Liver (tissue), 10 donors: ENCODE measurements at places on chromosomes 16 and 17. TPM values are rescaled to one million over a fixed set of nuclear protein-coding genes. Genes with fewer than 3 reads are reported as not detected.

GRCh38 chr17:57418463-57419246 is 162.3 kb downstream of the MSI2 start:
- H3K27ac ChIP-seq = no peak overlapping the region
- no peaks in the 10 kb centered on the region for H3K36me3 ChIP-seq
- DNase-seq = no peak

DNA sequence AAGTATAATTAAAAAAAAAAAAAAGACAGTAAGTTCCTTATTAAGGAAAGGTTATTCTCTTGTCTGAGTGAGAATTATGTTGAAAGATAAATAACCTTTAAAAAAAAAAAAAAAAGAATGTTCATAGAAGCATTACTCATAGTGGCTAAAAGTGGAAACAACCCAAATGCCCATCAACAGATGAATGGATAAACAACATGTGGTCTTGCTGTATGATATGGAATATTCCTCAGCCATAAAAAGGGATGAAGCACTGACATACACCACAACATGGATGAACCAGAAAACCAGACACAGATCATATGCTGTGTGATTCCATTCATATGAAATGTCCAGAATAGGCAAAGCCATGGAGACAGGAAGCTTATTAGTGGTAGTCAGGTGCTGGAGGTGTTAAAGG is 9.2 kb upstream of the CCNF start:
- H3K4me3 ChIP-seq = no peak overlapping the region
- H3K27me3 ChIP-seq = no peaks in the 10 kb centered on the region
- no peak overlapping the region for H3K27ac ChIP-seq
- DNase-seq = no peak

- H3K4me3 ChIP-seq = no peak overlapping the region
- no peak overlapping the region for H3K27ac ChIP-seq
- no peaks in the 10 kb centered on the region for H3K27me3 ChIP-seq
- no peak for DNase-seq
Observed at GRCh38 chr16:81275064-81275532, 36.6 kb downstream of the BCO1 start.

DNA sequence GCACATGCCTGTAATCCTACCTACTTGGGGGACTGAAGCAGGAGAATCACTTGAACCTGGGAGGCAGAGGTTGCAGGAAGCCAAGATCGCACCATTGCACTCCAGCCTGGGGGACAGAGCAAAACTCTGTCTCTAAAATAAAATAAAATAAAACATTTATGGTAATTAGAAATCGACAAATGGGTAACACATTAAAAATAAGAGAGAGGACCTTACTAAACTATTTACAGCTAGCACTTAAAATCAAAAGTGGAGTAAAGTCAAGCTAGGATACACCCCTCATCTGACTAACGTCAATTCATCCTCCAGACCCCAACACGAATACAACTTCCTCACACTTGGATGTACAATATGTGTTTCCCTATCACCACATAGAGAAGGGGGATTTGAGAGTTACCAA is 27.8 kb upstream of the RHOT1 start:
- H3K36me3 ChIP-seq = no peaks in the 10 kb centered on the region
- no peaks in the 10 kb centered on the region for H3K4me1 ChIP-seq
- no peak overlapping the region for H3K27ac ChIP-seq
- no peaks in the 10 kb centered on the region for H3K27me3 ChIP-seq

DNA sequence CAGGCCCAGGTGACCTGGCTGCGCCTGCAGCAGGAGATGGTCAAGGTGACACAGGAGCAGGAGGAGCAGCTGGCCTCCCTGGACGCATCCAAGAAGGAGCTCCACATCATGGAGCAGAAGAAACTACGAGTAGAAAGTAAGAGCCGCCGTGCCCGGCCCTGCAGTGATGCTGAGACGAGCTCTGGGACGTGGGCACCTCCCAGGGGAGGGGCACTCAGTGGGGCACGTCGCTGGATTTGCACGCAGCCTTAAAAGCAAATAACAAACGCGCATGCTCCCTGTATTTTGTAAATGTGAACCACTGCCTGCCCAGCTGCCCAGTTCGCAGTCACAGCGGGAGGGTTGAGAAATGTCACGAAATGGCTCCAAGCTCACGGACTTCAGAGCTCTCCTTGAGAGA is 15.3 kb upstream of the GAA start:
- H3K4me3 ChIP-seq = no peak overlapping the region
- no peaks in the 10 kb centered on the region for H3K27me3 ChIP-seq
- H3K27ac ChIP-seq = no peak overlapping the region
- peaks cover 3% of the 10 kb centered on the region for H3K4me1 ChIP-seq
- no peaks in the 10 kb centered on the region for H3K36me3 ChIP-seq

DNA sequence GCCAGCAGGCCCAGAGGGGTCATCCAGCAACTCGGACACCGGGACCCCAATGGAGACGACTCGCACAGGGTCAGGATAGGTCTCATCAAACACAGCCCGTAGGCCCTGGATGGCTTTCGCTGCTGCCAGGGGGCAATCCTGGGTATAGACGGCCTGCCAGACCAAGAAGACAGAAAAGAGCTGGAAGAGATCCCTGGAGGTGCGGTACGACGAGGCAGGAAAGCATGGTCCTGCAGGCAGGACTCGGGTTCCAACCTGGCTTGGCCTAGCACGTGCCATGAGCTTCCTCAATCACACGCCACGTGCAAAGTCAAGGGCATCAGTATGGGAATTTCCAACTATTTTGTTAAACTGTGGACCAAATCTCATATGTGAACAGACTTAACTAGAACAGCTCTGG is 6.3 kb upstream of the EXOSC6 start:
- H3K4me3 ChIP-seq = no peak overlapping the region
- no peaks in the 10 kb centered on the region for H3K4me1 ChIP-seq
- H3K27ac ChIP-seq = no peak overlapping the region

DNA sequence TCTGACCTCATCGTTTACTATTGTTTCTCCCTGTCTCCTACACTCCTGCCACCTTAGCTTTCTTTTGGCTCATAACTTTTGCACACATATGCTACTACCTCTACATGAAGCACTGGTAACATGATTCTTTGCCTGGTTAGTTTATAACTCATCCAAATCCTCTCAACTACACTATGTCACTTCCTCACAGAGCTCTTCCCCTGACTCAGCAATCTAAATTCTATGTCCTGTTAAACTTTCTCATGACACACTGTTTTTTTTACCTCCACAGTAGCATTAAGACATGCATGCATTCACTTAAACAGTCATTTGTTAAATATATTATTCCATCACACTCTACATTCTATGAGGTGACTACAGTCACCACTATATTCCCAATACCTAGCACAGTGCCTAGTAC is 19.7 kb downstream of the APPBP2 start:
- no peak overlapping the region for H3K27ac ChIP-seq
- no peak for DNase-seq
- H3K4me3 ChIP-seq = no peak overlapping the region

GRCh38 chr17:36671144-36671543 is 69.8 kb downstream of the MRM1 start:
- no peaks in the 10 kb centered on the region for H3K27me3 ChIP-seq
- no peak overlapping the region for H3K27ac ChIP-seq
- H3K4me3 ChIP-seq = no peak overlapping the region
- H3K4me1 ChIP-seq = no peaks in the 10 kb centered on the region

GRCh38 chr17:36879027-36879426 is 58.2 kb upstream of the LHX1 start:
- no peak overlapping the region for H3K4me3 ChIP-seq
- H3K27ac ChIP-seq = no peak overlapping the region

DNA sequence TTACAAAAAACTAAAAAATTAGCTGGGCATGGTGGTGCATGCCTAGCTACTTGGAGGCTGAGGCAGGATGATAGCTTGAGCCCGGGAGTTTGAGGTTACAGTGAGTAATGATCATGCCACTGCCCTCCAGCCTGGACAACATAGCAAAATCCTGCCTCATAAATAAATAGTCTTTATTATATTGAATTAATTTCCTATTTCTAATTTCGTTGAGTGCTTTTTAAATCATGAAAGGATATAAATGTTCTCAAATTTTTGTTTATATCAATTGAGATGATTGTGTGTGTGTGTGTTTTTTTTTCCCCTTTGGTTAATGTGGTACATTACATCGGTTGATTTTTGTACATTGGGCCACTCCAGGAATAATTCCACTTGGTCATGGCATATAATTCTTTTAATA is 32.0 kb upstream of the AQP8 start:
- no peak overlapping the region for H3K4me3 ChIP-seq
- no peak for DNase-seq
- no peaks in the 10 kb centered on the region for H3K36me3 ChIP-seq
- no peaks in the 10 kb centered on the region for H3K27me3 ChIP-seq

GRCh38 chr16:27441276-27441675 is 39.3 kb downstream of the IL21R start:
- no peaks in the 10 kb centered on the region for H3K4me1 ChIP-seq
- no peak overlapping the region for H3K27ac ChIP-seq
- H3K27me3 ChIP-seq = no peaks in the 10 kb centered on the region
- H3K36me3 ChIP-seq = no peaks in the 10 kb centered on the region
- no peak overlapping the region for H3K4me3 ChIP-seq

- no peaks in the 10 kb centered on the region for H3K4me1 ChIP-seq
- no peak for DNase-seq
- no peak overlapping the region for H3K4me3 ChIP-seq
- no peaks in the 10 kb centered on the region for H3K27me3 ChIP-seq
- H3K36me3 ChIP-seq = no peaks in the 10 kb centered on the region
- no peak overlapping the region for H3K27ac ChIP-seq
Observed at GRCh38 chr16:57562066-57562465, 19.6 kb downstream of the ADGRG5 start.

GRCh38 chr16:67009158-67009557 is 19.8 kb upstream of the CBFB start:
- peaks cover 7% of the 10 kb centered on the region for H3K4me1 ChIP-seq
- no peak for DNase-seq
- no peaks in the 10 kb centered on the region for H3K36me3 ChIP-seq
- no peak overlapping the region for H3K4me3 ChIP-seq
- H3K27ac ChIP-seq = no peak overlapping the region
- H3K27me3 ChIP-seq = no peaks in the 10 kb centered on the region

DNA sequence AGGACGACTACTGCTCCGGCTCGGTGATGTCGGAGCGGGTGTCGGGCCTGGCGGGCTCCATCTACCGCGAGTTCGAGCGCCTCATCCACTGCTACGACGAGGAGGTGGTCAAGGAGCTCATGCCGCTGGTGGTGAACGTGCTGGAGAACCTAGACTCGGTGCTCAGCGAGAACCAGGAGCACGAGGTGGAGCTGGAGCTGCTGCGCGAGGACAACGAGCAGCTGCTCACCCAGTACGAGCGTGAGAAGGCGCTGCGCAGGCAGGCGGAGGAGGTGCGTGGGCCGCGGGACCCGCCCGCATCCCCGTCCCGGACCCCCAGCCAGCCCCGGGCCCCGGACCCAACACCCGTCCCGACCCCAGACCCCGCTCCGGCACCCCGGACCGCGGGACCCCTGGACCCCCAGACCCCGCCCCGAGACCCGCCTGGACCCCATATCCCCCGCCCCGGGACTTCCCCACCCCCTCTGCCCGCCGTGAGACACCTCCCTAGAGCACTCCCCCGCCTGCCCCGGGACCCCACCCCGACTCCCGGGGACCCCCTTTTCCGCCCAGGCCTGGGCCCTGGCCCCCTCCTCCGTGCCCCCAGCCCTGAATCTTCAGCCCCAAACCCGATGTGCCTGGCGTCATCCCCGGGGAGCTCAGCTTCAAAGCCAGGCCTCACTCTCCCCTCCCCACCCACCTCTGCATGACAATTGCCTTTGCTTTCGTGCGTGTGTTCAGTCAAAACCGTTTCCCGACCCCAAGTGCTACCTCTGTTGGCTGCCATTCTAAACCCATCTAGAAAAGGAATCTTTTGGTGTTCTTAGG is 594 bp downstream of the MAPK8IP3 start:
- H3K27me3 ChIP-seq = no peaks in the 10 kb centered on the region
- H3K4me1 ChIP-seq = peaks cover 14% of the 10 kb centered on the region
- peak overlapping the region; percentile 98 for H3K4me3 ChIP-seq
- H3K27ac ChIP-seq = peak overlapping the region; percentile 77

DNA sequence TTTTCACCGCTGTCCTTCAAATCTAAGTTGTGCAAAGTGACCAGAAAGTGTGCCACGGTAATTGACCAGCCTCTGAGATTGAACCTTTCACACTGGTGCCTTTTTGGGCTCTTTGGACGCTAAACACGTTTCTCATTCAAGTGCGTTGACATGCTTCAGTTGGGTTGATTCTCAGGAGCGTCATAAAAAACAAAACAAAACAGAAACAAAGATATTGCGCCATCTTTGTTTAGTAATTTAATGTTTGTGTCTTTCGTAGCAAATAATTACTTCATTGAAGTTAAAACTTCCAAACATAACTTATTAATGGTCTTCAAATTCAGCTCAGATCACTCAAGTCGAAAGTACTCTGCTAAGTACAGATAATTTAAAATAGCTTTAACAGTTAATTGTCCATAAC is 80.2 kb downstream of the OR1D5 start:
- no peak for DNase-seq
- H3K36me3 ChIP-seq = no peaks in the 10 kb centered on the region
- no peak overlapping the region for H3K27ac ChIP-seq
- H3K27me3 ChIP-seq = no peaks in the 10 kb centered on the region
- no peak overlapping the region for H3K4me3 ChIP-seq

DNA sequence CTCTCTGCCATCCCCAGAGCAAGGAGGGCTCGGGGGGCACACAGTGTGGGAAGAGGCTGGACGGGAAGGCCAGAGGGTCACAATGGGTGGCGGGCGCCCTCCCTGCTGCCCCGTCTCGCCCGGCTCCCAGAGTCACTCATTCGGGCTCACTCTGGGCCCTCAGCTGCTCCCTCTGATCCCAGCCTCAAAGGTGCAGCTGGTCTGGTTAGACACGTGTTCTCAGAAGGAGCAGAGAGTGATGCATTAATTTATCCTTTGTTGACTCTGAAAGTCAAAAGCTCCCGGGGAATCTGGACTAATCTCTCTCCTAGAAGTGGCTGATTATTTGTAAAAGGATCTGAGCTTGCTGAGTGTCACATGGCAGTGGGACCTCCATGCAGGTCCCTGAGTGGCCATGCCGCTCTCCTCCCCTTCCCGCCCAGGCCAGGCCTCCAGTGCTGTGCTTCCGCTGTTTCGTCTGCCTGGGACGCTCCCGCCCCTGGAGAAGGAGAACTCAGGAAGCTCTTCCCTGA is 87.5 kb downstream of the SEC14L1 start:
- DNase-seq = no peak
- no peak overlapping the region for H3K4me3 ChIP-seq
- no peak overlapping the region for H3K27ac ChIP-seq
- no peaks in the 10 kb centered on the region for H3K27me3 ChIP-seq

The KRTAP4-5 gene
- total RNA-seq = not detected

The INPP5K gene
- total RNA-seq = 19.2 TPM

The TOX3 gene
- total RNA-seq = 1.3 TPM

The TMEM114 gene
- total RNA-seq = not detected

The CCL17 gene
- total RNA-seq = not detected

The PKMYT1 gene
- total RNA-seq = 15.8 TPM

The CACNA1G gene
- under 0.01 TPM for total RNA-seq

The VPS35 gene
- 52.7 TPM for total RNA-seq

The CYBA gene
- 217 TPM for total RNA-seq

The NTN1 gene
- total RNA-seq = 7.1 TPM
